GM23338 (cell line): ENCODE measurements at places on chromosomes 12 and 14. TPM values are rescaled to one million over a fixed set of nuclear protein-coding genes. Genes with fewer than 3 reads are reported as not detected.

GRCh38 chr12:89760783-89761182, 52.1 kb upstream of the ATP2B1 start:
- no peaks in the 10 kb centered on the region for H3K36me3 ChIP-seq
- no peaks in the 10 kb centered on the region for H3K4me1 ChIP-seq
- no peak overlapping the region for H3K27ac ChIP-seq
- DNase-seq = no peak
- no peak overlapping the region for H3K4me3 ChIP-seq
- H3K27me3 ChIP-seq = no peaks in the 10 kb centered on the region

GRCh38 chr14:90576581-90576980, 179.8 kb downstream of the CALM1 start:
- no peak overlapping the region for H3K27ac ChIP-seq
- DNase-seq = no peak
- H3K4me3 ChIP-seq = no peak overlapping the region
- H3K36me3 ChIP-seq = no peaks in the 10 kb centered on the region

DNA sequence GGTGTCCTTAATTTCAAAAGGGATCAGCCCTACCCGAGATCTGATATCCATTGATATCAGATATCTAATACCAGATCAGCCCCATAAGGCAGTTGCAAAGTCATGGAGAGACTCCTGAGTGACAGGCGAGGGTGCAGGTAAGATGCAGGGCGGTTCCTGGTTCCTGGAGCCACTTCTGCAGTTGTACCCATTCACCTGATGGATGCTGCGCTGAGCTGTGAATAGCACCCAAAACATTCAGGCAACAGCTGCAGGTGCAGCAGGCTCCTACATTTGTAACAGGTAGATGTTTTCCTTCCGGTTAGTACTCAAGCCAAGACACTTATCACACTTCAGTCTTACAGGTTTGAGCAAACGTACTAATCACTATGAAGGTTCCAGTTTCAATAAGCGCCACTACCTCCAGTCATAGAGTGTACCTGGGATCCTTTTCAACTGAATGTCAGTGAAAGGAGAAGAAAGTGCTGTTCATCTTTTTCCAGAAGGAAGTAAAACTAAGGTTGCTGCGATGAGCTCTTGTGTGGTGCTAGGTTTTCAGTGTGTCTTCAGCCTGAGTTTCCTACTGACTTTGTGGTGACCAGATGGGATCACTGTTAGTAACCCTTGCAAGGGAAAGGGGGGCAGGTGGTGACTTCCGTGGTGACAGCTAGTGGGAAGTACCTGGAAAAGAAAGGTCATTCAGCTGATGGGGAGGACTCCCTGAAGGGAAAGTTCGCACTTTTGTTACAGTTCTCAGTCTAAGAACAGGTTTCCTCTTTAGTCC, 1.9 kb downstream of the ATP6V0A2 start:
- no peaks in the 10 kb centered on the region for H3K27me3 ChIP-seq
- H3K4me3 ChIP-seq = peak overlapping the region; percentile 98
- no peak overlapping the region for H3K27ac ChIP-seq
- peaks cover 15% of the 10 kb centered on the region for H3K4me1 ChIP-seq
- peaks cover 3% of the 10 kb centered on the region; the same call in 1 of the 2 replicates for H3K36me3 ChIP-seq

DNA sequence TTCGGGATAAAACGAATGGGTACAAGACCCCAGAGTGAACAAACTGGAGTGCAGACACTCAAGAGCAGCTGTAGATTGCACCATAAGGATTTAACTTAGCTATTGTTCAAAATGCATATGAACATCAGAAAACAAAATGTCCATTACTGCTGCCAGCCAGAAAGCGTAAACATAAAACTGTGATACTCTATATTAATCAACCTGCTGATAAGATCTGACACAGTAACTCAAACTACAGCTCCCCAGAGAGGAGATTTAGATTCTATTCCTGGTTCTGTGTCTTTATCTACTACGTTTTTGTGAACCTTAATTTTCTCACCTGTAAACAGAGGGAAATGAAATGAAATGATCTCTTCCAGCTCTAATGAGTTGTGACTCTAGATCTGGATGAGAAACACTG, 22.3 kb downstream of the LRIG3 start:
- no peaks in the 10 kb centered on the region for H3K36me3 ChIP-seq
- DNase-seq = no peak
- no peak overlapping the region for H3K27ac ChIP-seq

The INSM2 gene
- total RNA-seq = not detected in 2 replicates

The ADAM21 gene
- not detected in 2 replicates for total RNA-seq

The LRRC10 gene
- total RNA-seq = not detected in 2 replicates
